ENCODE measurements at places on chromosomes 2 and 18.

- no peak for DNase-seq
These were observed 735.2 kb upstream of the GCFC2 start for GRCh38 chr2:76445880-76446279.

- no peak for DNase-seq
These were observed 74.2 kb downstream of the TNS1 start for GRCh38 chr2:217928324-217929181.

- DNase-seq, result no peak
These were observed 84.1 kb downstream of the RAPH1 start for GRCh38 chr2:203451011-203451410.

GRCh38 chr18:50494569-50494968 is 65.3 kb upstream of the MAPK4 start:
- no peak for DNase-seq

- DNase-seq, result no peak
These were observed 169.1 kb downstream of the DCDC2C start for GRCh38 chr2:3872451-3872850.

Data from foreskin fibroblast (primary cell).